ENCODE measurements at places on chromosomes 6 and 20.
A peak's percentile ranks its signal among the peaks of the same experiment; 100 is the strongest.

DNA sequence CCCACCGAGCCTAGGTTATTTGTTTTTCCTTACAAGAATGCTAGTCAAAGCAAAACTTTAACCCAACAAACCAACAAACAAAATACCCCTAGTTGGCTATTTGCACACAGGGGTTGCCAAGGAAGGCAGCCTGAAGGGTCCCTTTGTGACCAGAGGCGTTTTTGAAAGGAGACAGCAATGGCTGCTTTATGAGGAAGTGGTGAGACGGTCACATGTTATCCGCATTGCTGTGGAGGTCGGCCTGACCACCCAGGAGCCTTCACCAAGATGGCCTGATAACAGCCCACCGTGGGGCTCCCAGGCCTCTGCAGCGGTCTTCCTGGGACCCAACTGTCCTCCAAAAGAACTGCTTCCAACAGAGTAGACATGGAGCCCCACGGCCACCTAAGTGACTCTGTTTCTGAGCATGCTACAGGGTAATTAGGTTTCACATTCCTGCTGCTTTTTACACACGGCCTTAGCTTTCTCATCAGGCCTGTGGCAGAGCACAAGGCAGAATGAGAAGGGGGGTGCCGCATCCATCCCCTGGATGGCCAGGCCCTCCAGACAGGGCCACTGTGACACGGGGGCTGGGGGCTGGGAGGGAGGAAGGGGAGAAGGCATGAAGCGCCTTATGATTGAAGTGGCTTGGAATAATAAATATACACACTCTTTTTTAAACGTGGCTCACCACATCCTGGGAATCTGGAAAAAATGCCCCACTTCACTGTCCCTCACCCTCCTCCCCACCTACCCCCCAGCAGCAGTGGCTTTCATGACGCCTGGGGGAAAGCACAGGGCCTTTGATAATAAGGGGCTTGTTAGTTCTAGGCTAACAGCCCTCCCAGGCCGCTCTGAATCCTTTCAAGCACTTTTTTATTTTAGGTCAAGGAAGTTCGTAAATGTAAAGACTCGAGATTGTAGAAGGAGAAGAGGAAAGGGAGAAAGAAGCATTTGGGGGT, 86.0 kb downstream of the CLIC5 start:
- DNase-seq: no peak

DNA sequence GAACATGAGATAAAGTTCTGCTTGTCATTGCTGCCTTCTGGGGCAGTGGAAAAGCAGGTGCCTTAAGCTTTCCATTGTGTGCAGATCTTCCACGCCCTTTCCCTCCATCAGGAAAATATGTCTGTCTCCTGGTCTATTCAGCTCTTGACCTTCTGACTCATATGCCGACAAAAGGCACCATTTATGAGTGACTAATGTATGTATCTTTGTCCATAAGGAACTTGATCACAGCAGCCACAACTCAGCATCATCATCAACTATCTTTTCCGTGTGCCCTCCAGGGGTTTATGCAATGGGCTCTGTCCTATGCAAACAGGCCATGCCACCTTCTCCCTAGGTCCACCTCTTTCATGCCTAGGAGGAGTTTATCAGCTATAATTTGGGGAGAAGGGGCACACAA, 102.7 kb upstream of the QKI start:
- no peak for DNase-seq

GRCh38 chr20:13286607-13287006, 65.5 kb downstream of the ISM1 start:
- no peak for DNase-seq

- DNase-seq: no peak
Measured at GRCh38 chr6:125274935-125275334, 26.8 kb downstream of the HDDC2 start.

GRCh38 chr6:89058627-89059026, 21.9 kb upstream of the PNRC1 start:
- no peak for DNase-seq

DNA sequence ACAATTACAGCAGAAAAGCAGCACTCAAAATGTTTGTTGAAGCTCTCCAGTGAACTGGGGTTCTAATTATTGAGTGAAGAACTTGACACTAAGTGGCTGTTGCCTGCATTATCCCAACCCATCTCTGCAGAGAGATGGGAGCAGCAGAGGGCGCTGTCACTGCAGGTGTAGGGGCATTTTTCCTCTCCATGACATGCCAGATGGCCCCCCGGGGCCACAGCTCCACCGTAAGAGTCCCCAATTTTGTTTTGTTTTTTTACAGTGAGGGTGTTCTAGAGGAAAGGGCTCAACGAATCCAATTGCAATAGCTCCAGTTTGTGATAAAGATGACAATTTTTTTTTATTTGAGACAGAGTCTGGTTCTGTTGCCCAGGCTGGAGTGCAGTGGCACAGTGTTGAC, 1.9 kb upstream of the FUCA2 start:
- DNase-seq: peak; percentile 33

GRCh38 chr6:167778497-167779128, 48.1 kb upstream of the AFDN start:
- DNase-seq: no peak

GRCh38 chr6:116483616-116484015, 22.4 kb downstream of the CALHM6 start:
- DNase-seq: no peak

GRCh38 chr6:15585760-15586214, 77.0 kb downstream of the DTNBP1 start:
- DNase-seq: no peak

- no peak for DNase-seq
Measured at GRCh38 chr6:24558516-24558915, 63.7 kb downstream of the ALDH5A1 start.

GRCh38 chr20:4299773-4300172, 284.4 kb upstream of the RNF24 start:
- no peak for DNase-seq

GRCh38 chr6:4531406-4531805, 244.8 kb upstream of the CDYL start:
- DNase-seq: no peak

- no peak for DNase-seq
Measured at GRCh38 chr6:54959820-54960219, 113.2 kb downstream of the FAM83B start.

DNA sequence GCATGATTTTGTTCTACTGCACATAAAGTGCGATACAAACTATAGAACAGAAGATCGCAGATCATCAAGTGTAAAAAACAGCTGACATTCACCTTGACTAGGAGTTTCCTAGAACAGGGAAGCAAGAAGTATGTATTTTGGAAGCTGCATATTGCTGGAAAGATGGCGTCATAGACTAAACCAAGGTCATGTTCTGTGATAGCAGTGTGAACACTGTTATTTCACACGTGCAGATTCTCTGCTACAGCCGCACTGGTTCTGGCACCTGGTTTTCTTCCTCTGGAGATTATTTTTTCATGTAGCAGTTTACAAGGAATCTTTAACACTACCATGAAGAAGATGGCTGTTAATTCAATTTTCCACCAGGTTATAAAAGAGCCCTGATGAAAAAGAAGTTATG, 681.2 kb downstream of the PRKN start:
- no peak for DNase-seq

GRCh38 chr6:51479296-51479695, 608.1 kb downstream of the PKHD1 start:
- DNase-seq: no peak

- DNase-seq: no peak
Measured at GRCh38 chr20:37898233-37899104, 4.5 kb upstream of the VSTM2L start.

DNA sequence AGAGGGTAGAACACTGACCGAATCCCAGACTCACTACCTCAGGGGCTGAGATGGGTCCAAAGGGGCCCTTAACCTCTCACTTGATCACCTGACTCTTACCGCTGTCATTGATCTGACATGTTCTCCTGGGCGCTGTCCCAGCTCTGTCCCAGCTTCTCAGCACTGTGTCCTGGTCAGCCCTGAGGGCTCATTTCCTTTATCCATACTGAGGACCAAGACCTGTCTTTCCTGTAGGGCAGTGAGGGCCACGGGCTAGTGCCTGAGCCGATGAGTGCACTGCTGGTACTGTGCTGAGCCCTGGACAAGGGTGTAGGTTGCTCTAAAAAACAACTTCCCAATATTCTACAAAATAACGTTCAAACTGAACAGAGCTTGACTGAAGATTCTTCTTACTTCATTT, 131.5 kb downstream of the MTHFD1L start:
- DNase-seq: no peak

DNA sequence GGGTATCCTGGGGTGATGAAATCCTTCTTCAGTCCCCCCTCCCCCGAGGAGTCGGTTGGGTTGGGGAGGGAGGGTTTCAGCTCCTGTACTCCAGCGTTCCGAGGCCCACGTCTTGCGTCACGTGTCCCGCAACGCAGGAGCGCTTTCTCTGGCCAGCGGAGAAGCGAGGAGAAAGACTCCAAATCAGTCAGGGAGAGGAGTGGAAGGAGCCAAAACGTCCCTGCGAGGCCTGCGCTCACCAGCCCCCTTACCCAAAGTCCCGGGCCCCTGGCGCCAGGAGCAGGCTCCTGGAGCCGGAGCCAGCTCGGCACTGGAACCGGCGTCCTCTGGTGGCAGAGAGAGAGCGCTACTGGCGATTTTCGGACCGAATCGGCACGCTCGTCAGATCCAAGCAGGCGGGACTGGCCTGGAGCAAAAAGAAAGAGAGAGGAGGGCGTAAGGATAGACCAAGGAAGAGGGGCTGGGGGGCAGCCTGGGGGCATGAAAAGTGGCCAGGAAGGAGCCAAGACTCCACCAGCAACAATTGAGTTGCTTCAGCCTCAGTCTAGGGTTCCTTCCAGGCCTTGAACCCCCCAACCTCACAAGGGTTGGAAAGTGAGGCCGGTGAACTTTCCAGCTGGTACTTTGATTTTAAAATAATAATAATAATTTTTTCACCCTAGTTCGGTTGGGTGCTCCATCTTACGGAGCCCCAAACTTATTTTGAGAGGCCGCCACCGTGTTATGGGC, at the start of gene GNAS:
Gene GNAS, plus strand, starts transcription at position 174 of the 729 bp plus-strand sequence.
- peak; percentile 26 for DNase-seq

DNA sequence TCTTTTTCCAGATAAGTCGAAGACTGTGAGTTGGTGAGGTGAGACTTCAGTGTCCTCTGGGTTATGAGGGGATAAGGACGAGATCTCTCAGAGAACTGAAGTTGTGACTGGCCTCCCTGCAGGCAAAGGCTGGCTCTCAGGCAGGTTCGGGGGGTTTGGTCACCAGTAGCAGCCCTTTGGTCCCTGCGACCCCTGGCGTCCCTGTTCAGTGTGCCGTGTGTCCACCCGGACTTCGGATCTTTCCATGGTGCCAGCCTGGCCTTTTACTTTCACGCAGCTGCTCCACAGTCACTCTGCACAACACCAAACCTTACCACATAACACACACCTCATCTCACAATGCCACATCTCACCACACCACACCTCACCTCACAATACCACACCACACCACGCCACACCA, 131.9 kb downstream of the ERMARD start:
- no peak for DNase-seq

DNA sequence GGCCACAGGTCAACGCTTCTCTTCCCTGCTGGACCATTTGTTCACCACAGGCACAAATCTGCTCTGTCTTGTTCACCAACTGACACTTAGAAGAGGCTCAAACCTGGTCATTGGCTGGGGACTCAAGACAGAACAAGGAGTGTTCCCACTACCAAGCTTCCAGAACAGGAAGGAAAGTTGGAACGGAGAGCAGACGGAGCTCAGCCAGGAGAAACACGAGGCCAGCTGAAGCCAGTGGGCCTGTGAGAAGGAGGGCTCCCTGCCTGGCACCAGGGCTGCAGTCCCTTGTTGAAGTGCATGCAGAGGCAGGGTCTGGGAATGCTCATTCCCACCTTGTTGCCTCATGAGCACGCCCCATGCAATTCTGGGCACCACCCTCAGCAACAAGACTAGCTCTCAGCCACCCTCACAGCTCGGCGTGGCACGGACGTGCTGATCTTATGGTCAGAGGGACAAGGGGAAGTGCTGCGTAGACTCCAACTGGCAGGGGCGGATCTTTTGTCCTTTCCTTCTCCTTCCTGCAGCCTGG, 236.6 kb upstream of the QKI start:
- DNase-seq: no peak

DNA sequence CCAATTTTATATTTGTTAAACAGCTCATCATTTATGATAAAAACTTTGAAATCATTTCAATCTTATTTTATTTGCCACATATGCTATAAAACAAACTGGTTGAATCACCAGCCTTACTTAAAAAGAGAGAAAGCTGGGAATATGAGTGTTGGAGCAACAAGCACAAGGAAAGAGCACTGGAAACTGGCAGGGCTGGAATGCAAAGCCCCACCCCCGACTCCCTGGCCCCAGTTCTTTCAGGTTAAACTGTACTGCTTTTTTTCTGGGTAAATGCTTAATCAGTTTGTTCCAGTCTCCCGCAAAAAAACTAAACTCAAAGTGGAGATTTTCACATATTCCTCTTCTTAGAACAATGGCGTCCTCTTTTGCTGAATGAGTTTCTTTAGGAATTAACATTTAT, 433.8 kb upstream of the NOX3 start:
- no peak for DNase-seq

- DNase-seq: no peak
Measured at GRCh38 chr6:6001443-6001842, 5.3 kb downstream of the NRN1 start.

- DNase-seq: no peak
Measured at GRCh38 chr6:130773860-130774259, 53.3 kb upstream of the SMLR1 start.

GRCh38 chr6:154359161-154359574, 2.6 kb upstream of the IPCEF1 start:
- DNase-seq: no peak

GRCh38 chr6:40485300-40485699, 101.9 kb downstream of the LRFN2 start:
- no peak for DNase-seq

GRCh38 chr6:71012866-71013469, 56.1 kb upstream of the B3GAT2 start:
- DNase-seq: peak; percentile 29

GRCh38 chr6:139448051-139448649, 73.7 kb upstream of the CITED2 start:
- DNase-seq: no peak

Data from central memory CD4-positive, alpha-beta T cell (primary cell).